Gastroesophageal sphincter (tissue), 4 donors: ENCODE measurements at places on chromosomes 4 and X.

- ATAC-seq: no peak
Measured at GRCh38 chr4:54586320-54586955, 71.3 kb upstream of the KIT start.

- no peak for ATAC-seq
Measured at GRCh38 chr4:75158451-75158850, 225.5 kb downstream of the PARM1 start.

GRCh38 chrX:40314070-40314469, 216.3 kb upstream of the BCOR start:
- no peak for ATAC-seq

DNA sequence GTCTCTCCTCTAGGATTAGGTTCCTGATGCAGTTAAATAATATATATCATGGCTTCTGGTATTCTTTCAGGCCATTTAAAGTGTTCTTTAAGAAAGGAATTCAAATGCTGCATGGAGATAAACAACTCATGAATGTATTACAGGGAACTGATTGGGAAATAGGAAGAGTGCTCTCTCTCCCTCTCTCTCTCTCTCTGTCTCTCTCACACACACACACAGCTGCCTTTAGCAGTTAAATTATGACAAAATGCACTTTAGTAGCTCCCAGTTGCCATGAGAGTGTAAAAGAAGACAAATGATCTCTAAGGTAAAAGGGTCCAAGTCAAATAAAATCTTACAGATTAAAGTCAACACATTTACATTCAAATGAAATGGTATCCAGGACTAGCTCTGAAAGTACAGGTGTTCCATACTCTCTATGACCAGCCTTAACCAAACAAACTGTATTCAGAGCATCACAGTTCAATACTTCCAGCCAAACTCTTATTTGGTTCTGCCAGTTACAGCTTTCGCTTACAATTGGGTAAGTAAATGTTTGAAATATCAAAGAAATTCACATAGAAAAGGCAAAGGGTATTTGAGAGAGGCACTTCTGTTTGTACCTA, 94.7 kb upstream of the CXXC4 start:
- no peak for ATAC-seq

DNA sequence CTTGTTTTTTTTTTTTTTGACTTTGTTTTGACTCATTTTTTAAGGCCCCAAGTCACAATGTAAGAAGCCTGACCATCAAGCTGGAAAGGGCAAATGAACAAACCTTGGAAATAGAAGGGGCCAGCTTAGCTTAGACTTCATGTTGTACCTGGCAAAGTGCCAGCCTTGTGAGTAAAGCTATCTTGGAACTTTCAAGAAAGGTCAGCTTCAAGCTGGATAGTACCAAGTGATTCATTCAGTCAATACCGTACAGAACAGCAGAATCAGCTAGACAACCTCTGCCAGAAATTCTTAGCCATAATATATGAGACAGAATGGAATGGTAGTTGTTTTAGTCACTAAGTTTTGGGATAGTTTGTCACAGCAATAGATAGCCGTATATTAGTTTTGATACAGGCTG, 1492.2 kb upstream of the TENM3 start:
- no peak for ATAC-seq

DNA sequence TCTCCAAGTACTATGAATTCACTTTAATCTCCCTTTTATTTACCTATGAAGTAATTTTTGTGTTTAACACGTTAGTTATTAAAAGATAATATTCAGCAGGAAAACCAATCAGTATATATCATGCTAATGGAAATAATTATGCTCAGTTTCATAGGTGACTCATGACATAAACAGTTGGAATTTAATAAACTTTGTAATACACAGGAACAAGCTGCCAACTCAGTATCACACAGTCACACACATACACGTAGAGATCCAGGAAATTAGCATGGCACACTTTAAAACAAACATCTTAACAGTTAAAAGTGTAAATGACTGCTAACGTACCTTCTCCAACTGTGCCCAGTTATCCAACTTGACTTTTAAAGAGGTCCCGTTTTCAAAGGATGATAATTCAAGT, 2.3 kb downstream of the SPATA4 start:
- no peak for ATAC-seq

- no peak for ATAC-seq
Measured at GRCh38 chr4:66785479-66785878, 759.8 kb downstream of the CENPC start.

- peak; percentile 39 for ATAC-seq
Measured at GRCh38 chr4:23333946-23334878, 555.6 kb downstream of the PPARGC1A start.

GRCh38 chrX:118126286-118126685, 9.7 kb upstream of the KLHL13 start:
- no peak for ATAC-seq

- no peak for ATAC-seq
Measured at GRCh38 chr4:151626751-151627150, 134.1 kb downstream of the GATB start.

GRCh38 chr4:34412911-34413310, 1831.4 kb downstream of the ARAP2 start:
- ATAC-seq: no peak

- no peak for ATAC-seq
Measured at GRCh38 chr4:78845472-78845871, 69.3 kb downstream of the BMP2K start.

- peak; percentile 71 for ATAC-seq
Measured at GRCh38 chr4:173505924-173506518, 24.0 kb downstream of the HAND2 start.

GRCh38 chr4:82430964-82431745, 765 bp downstream of the ENOPH1 start:
- ATAC-seq: no peak

DNA sequence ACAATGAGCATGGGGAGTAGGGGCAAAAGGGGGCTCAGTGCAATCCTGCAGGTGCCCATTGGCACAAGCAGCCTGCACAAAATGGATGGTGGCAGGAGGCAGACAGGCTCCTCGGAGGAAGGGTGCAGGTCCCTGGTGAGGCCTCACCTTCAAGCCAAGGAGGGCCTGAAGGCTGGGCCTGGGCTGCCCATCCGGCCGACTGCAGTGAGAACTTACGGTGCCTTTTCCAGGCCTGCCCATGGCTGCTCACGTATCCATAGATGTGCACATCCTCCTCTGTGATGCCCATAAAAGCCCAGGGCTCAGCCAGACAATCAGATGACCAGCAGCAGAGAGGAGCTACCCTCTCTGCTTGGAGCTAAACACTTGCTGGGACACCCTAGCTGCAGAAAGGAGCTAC, 1089.8 kb downstream of the PCDH18 start:
- no peak for ATAC-seq

DNA sequence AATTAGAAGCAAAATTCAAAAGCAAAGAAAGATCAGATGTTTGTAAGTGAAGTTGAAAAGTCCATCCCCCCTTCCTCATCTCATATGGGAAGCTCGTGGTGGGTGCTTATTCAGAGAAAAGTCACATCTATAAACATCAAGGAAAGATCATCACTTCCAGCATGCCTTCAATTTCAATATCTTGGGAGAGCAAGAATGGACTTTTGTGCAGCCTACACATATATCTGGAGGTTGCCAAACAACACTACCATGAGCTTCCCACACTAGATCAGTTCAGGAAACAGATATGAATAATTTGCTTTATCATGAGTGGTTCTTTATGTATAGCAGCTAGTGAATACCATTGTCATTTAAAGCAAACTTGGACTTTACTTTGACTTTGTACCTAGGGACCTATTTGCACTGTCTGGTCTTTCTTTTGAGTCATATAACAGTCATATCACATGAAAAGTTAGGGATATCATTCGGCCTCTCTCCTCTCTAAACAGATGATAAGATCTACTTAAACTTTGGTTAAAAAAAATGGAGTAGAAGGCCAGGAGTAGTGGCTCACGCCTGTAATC, 5.6 kb upstream of the TBL1X start:
- no peak for ATAC-seq

DNA sequence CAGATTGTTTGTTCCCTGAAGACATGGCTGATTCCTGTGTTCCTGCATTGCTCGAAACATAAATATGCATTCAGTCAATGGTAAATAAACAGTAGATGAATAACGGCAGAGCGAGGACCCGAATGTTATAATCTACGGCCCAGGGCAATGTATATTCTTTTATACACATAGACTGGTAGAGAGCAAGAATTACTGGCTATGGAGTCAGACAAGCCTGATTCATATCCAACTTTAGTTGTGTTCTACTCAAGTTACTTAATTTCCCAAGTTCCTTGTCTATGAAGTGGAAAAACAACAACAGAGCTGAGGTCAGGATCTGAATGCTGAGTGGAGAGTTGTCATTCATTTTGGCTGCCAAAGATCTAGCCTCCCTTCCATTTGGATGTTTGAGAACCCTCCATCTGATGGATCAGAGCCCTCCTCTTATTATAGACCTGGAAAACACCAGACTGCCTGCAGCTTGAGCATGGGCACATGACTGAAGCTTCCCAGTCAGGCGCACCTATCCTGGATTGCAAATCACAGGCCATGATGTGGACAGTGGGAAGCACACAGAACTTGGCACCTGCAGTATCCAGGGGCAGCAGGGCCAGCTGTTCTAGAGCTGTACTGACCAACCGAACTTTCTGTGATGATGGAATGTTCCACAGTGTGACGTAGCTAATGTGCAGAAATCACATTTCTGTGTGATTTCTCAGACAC, 80.1 kb downstream of the FAM184B start:
- ATAC-seq: no peak

DNA sequence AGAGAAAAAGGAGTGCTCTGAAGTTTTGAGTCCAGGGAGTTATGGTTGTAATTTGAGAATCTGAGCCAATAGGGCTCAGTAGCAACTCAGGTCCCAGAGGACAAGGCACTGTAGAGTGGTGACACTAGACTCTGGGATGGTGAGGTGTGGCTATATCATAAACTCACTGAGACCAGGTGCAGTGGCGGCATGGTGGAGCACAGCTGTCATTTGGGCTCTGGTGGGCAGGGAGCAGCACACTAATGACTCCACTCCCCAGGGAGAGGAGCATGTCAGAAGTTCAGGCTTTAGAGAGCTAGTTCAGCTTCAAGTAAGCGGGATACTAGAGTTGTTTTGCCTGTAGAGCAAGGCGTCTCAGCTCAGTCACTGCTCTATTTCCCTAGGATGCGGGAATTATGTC, 165.4 kb upstream of the USP38 start:
- ATAC-seq: no peak

DNA sequence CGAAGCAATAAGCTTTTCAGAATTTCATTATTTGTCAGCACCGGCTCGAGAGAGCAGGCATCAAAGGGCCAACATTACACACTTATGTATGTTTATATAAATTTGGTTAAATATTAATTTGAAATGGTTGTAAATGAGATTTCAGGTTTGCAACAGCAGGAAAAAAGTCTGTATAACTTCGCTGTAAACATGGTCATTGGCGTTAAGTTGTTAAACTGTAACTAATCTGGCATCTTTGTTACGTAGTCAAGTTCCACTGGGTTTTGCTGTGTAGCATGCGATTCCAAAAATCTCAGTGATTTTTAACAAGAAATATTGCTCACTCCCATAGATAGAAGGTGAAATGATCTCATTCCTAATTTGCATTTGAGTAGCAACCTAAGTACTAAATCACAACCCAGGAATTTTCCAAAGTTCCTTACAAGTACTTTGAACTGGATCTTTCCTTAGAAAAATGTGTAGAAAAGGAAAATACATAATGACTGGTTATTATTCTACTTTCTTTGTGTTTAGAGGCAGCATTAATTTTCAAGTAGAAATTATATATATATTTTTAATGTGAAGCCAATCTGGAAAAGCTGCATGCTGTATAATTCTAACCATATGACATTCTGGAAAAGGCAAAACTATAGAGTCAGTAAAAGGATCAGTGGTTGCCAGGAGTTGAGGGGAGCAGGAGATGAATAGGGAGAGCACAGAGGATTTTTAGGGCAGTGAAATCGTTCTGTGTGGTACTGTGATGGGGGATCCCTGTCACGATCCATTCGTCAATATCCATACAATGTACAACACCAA, 222.1 kb downstream of the CBR4 start:
- no peak for ATAC-seq

DNA sequence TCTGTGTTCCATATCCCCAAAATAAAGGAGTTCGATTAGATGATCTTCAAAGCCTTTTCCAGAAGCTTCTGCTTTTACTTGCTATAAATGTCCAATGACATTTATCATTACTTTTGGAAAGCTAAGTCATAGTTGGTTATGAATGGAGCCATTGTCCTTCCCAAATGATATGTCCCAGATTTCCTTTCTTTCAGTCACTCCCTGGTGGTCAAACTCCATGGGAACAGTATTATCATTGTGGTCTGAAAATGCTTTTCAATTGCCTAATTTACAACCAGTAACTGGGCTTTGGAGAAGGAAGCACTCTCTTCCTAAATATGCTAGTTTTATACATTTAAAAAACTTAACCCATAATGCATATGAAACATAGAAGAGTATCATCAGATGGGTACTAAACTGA, 571.5 kb upstream of the AMOT start:
- no peak for ATAC-seq

DNA sequence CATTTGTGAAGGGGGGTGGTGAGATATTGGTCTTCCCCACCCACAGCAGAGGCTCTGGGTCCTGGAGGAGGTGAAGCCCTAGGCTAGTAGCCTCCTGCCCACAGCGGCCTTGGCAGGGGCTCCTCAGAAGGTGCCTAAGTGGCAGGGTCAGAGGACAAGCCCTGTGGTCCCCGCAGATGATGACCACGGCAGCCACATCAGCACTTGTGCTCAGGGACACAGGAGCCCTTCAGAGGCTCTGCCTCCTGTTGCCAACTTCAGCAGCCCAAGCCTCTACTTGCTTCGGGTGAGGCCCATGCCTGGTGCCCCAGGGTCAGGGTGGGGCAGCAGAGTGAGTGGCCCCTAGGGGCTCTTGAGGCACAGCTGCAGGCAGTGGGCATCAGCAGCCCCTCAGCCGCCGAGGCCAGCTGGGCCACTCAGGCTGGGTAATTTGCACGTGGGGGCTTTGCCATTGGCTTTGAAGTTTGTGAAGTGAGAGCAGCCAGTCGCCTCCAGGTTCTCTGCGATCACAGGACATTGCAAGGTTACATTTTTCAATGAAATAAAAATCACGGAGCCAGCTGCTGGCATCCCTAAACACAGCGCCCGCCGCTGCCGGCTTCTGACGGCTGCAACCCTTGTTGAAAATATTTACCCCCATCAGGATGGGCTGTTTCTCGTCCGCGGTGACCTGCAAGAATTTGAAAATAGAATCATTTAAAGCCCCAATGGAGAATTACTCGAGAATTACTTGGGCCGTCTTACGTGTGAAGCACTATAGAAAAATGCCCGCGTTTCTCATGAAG, 108.5 kb downstream of the HMX1 start:
- no peak for ATAC-seq

- ATAC-seq: no peak
Measured at GRCh38 chr4:15027921-15028435, 25.7 kb downstream of the CPEB2 start.

- ATAC-seq: no peak
Measured at GRCh38 chrX:135396109-135396508, 25.6 kb upstream of the SMIM10L2A start.

DNA sequence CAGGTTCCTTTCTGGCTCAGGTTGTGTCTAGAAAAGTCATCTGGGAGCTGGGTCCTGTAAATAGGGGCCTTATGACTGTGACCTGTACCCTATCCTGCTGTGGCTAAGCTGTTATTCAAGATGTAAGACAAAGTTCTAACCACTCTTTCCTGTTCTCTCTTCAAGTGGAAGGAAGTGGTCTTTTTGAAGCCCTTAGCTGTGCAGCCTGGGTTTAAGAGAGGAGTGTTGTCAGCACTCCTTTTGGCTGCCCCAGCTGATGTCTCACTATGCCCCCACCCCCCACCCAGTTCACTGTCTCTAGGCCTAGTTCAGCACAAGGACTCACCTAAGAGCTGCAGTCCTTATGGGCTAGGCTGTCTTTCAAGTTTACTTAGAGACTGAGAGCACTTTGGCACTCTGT, 1069.5 kb downstream of the FAM133A start:
- ATAC-seq: no peak

GRCh38 chrX:21412029-21412428, 37.8 kb downstream of the CNKSR2 start:
- no peak for ATAC-seq
